ENCODE measurements at places on chromosomes 1 and 21.
A peak's percentile ranks its signal among the peaks of the same experiment; 100 is the strongest.

- DNase-seq, result no peak
These were observed 72.9 kb downstream of the ZNF281 start for GRCh38 chr1:200336901-200337391.

GRCh38 chr1:217856342-217857034, 225.3 kb downstream of the SPATA17 start:
- DNase-seq, result no peak

- DNase-seq, result no peak
These were observed 6.6 kb downstream of the ZBTB48 start for GRCh38 chr1:6586404-6586816.

DNA sequence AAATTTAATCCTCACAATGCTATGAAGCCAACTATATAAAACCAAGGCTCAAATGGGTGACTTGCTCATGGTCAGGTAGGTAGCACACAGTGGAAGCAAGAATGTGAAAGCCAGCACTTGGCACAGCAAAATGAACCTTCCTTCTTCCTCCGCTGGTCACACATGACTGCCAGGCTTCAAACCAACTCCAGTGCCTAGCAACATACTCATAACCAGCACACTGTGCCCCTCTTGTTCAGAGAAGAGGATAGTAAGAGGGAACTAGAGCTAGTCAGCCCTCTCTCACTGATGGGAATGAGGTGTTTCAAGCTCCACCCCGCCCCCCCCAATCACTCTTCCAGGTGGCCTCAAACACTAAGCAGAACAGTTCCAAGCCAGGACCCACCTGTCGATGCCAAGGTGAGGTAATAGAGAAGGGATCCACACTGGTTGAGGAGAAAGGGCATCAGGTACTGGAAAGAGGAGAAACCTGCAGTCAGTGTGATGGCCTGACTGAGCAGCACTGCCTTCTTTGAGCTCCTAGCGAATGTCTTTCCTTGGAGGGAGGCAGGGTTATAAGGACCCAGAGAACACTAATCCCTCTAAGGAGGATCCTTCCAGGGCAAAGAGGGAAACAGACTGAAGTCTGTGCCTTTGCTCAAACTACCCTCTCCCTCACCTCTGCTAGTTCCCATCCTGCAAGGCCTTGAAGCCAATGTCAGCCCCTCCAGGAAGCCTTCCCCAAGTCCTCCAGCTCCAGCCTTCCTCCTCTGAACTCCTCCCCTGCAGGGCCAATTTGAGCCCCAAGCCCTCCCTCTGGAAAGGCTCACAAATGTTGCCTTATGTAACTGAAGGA, 1.2 kb downstream of the TMEM234 start:
- no peak for DNase-seq

- DNase-seq, result peak; percentile 51
These were observed 98.8 kb downstream of the SDCCAG8 start for GRCh38 chr1:243354511-243355153.

GRCh38 chr1:24201941-24202440, 14.9 kb upstream of the IFNLR1 start:
- DNase-seq, result peak; percentile 94

GRCh38 chr1:110508028-110508940, 10.7 kb downstream of the KCNA10 start:
- DNase-seq, result peak; percentile 23

GRCh38 chr1:234914606-234915290, 213.9 kb downstream of the TOMM20 start:
- DNase-seq, result no peak

- DNase-seq, result no peak
These were observed 9.7 kb upstream of the THEM4 start for GRCh38 chr1:151918819-151919610.
